ENCODE measurements at places on chromosomes 7 and 10.

DNA sequence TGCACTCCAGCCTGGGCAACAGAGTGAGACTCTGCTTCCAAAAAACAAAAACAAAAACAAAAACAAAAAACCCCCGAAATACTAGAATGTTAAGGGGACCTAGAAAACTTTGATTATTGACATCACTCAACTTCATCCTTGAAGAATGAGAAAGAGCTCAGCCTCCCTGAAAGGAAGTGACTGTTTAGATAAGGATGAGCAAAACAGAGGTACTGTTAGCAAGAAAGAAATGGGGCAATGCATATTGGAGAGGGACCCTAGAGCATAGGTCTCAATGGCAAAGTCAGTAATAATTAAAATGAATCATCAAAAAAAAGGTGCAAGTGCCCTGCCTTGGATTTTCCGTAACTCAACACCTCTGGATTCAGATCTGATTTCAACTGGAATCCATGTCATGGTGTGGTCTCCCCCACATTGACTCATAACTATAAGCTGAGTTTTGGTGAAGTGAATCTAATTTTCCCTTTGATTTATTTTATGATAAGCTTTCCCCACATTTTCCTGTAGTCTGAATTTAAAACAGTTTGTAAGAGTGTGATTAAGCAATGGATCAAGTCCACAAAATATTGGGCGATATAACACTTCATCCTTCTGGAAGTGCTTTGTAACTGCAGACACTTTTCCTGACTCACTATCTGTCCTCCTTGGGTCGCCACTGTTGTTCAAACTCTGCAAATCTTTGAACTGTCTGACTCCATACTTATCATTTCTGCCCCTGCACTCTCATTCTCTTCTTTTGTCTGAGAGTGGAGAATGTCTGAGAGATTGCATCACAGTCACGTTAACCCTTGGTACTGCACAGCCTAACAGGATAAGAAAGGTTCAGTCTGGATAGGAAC, 224.8 kb upstream of the LYZL1 start:
- peak; percentile 8 for DNase-seq

DNA sequence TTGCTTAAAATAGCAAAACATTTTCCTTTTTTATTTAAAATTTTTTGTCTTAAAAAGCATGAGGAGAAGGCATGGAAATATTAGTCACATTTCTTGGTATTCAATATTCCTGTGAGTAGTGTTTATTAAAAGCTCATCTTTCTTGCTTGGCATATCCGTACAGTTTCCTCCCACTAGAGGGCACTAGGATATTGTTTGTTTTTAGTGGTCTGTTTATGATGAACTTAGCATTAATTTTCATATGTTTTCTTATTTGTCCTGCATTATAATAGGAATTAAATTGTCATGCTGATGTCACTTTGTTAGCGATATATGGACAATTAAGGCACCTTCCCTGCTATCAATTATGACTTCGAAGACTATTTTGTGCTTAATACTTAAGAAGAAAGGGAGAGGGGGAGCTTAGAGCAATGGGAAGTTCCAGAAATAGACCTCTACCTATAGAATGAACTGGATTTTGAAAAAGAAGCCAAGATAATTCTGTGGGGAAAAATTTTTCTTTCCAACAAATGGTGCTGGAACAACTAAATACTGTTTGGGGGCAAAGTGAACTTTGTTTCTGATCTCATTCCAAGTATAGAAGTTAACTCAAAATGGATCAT, 91.0 kb upstream of the STRIP2 start:
- DNase-seq, result peak; percentile 54

DNA sequence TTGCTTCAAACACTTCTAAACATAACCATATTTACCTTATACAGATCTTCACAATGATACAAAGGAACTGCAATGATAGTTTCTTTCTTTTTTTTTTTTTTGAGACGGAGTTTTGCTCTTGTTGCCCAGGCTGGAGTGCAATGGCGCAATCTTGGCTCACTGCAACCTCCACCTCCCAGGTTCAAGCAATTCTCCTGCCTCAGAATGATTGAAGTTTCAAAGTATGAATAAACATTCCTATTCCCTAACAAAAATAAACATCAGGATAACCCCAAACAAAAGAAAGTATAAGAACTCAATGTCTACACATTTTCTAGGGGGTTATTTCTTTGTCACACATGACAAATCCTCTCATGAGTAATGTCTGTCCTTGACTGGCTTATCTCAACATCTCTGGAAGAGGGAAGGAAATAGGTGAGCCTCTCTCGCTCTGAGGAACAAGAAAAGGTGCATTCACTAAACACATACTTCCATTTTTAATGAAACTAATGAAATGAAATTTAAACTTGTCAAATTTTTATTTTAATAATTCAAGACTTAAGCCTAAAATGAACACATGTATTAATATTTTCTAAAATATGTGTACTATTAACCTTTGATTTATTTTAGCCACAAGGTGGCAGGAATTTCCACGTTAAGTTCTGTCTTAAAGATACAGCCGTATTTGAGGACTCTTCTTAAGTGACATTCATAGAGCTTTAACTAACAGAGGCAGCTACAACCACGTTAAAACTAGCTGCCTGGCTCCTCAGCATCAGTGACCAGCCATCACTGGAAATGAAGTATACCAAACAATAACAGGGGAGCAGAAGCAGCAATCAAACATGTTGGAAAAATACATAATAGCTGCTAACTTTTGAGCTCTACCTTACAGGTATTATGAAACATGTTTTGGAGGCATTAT, 58.3 kb downstream of the MALSU1 start:
- DNase-seq, result peak; percentile 23

GRCh38 chr10:3671386-3671955, 113.5 kb downstream of the KLF6 start:
- DNase-seq, result no peak

DNA sequence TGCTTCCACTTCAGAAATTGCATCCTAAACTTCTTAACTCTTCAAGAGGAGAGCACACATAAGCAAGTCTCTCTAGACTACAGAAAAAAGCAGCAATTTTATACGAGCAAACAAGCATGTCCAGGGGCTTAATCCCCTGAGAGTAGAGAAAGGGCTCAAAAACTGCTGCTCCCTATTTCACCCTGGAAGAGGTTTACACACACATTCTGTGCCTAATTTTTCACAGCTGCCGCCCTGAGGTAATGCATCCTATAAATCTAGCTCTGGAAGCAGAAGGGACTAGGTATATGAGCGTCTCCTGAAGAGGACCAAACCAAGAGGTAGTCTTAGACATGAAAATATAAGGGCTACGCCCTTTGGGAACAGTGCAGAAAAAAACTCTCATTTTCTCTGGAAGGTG, 73.1 kb downstream of the CRPPA start:
- no peak for DNase-seq

DNA sequence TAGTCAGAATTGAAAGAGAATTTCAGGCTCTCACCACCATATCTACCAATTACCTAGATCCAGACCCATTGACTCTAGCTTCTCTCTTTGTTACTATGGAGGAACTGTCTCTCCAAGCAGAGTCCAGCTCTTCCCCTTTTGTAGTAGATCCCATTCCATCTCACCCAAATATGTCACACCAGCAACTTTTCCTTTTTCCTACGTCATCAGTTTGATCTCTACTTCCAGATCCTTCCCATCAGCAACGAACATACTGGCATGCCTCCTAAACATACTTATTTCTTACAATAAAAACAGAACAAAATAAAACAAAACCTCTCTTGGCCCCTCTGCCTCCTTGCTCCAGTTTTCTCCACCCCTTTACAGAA, 5.9 kb upstream of the CALU start:
- DNase-seq, result no peak

- DNase-seq, result no peak
Measured at GRCh38 chr10:1200866-1201807, 145.0 kb downstream of the WDR37 start.

GRCh38 chr7:72538856-72539255, 126.7 kb upstream of the CALN1 start:
- no peak for DNase-seq

DNA sequence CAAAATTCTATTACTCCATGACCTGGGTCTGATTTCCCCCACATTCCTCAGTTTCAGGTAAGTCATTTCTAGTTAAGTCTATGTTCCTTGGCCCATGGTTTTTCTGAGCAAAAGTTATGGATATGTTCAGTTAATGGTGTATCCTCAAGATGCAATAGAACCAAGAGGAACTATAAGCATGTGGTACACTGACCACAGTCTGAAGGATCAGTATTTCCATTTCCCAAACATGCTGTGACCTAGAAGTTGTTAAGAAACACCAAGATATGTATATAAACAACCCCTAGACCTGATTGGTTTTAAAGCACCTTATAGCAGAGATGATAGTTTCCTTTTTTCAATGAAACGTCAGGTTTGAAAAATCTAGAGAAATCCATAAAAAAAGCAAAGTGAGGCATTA, 94.2 kb upstream of the ABCB5 start:
- DNase-seq, result no peak

DNA sequence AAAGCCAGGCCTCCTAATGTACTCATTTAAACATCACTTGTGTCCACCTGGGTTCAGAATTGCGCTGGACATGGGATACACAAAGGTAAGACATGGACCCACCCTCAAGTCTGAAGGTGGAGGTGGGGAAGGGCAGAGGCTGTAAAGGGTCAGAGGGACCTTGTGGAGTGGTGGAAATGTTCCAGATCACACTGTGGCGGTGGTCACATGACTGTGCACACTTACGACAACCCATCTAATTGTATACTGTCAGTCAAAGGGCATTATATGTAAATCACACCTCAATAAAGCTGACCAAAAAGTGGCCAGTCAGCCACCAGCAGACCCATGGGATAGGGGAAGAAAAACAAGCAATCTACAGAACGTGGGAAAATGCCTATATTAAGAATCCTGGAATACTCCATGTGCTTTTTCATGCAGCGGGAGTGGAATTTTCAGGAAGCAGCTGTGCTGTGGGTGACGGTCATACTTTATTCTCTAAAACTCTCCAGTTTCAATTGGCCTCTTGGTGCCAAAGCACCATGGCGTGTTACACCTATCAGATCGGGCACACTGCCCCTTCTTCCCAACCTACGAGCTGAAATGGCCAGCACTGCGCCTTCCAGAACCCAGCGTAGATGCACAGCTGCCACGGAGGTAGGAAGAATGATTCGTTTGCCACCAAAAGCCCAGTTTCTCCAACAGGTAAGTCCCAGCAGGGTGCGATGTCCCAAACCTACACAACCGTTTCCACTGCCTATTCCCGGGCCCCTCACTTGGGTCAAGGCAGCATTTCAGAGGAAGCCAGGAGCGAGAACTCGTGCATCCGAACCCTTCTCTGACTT, 69.8 kb downstream of the PRKAG2 start:
- DNase-seq, result no peak

DNA sequence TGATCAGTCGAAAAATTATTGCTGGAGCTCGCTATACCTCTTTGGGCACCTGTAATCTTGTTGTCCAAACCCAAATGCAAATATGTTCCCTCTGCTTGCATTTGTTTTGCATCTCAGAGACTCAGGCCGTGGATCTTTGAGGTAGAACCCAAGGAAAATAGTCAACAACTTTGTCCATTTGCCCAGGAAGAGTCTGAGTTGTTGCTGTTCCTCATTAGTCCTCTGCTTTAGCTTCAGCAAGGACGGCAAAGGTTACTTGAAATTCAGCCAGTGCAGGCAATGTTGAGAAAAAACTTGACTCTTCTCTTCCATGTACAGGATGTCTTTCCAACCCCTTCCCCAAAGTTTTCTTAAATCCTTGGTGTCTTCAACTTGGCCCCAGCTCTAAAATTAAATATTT, 45.8 kb downstream of the PDK4 start:
- DNase-seq, result no peak

DNA sequence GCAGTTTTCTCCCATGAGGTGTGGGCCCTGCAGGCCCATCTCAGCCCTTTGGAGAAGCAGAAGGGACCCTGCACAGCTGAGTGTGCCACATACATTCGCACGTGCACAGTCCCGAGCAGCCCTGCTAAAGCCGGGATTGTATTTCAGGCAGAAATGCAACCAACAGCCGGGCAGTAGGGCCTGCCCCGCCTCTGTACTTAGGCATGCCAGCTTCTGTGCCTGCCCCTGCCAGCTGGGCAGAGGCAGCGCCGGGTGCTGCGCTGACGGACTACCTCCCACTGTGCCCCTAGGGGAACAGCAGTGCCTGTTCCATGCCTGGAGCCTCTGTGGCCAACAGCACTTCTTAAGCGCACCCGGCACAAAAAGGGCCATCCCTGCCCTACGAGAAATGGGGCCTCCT, 170.3 kb downstream of the NEURL1 start:
- peak; percentile 29 for DNase-seq

- no peak for DNase-seq
Measured at GRCh38 chr7:135109976-135110375, 37.9 kb upstream of the TMEM140 start.

DNA sequence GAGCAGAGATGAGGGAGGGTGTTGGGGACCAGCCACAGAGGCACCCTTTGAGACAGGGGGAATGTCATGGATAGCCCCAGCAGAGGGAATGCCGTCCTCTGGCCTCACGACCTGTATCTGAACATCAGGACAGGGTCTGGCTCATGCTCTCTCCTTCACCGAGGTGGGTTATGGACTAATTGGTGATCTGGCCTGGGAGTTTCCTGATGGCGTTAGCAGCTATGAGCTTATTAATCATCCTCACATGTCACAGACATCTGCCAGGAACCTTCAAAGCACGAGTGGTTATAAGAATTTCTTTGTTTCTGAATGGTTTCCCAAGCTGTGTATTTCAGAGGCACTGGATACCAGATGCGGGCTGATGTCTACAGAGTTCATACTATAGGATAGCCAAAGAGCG, 6.9 kb downstream of the CPA4 start:
- DNase-seq, result peak; percentile 56

GRCh38 chr10:69241575-69241974, 21.4 kb downstream of the HKDC1 start:
- peak; percentile 69 for DNase-seq

DNA sequence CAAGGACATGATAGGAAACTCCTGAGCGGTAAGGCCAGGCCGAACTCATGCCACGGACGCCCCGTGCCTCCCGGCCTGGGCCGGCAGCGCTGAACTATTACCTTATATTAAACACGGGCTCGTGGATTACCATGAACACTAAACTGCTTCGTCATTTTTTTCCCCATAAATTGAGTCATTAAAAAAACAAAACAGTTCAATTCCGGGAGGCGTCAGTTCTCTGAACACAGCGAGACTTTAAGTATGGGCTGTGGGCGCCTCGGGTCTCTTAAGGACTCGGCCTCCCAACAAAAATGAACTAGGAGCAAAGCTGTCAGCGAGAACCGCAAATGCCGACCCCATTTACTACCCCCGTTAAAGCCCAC, 519 bp downstream of the PITRM1 start:
- peak; percentile 54 for DNase-seq

GRCh38 chr7:45347804-45348203, 190.2 kb downstream of the RAMP3 start:
- DNase-seq, result peak; percentile 47

DNA sequence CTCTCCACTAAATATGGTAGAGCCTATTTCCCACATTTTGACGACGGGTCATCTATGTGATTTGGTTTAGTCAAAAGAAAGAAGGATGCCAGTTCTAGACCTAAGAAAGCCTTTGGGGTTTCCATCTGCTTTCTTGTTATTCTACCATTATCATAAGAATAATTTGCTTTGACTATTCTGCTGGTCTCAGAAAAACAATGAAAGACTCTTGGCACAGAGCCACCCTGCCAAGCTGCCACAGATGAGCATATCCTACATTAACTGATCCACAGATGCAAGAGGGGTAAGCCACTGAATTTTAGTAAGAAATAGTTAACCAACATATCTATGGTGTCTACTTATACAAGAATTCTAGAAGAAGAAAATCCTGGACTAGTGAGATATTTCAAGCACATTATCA, 158.6 kb upstream of the MAGI2 start:
- DNase-seq, result no peak
